CD8-positive, alpha-beta T cell (primary cell): ENCODE measurements at places on chromosomes 4 and X.

- DNase-seq = no peak
These were observed 219.4 kb upstream of the ZC4H2 start for GRCh38 chrX:65195621-65196020.

DNA sequence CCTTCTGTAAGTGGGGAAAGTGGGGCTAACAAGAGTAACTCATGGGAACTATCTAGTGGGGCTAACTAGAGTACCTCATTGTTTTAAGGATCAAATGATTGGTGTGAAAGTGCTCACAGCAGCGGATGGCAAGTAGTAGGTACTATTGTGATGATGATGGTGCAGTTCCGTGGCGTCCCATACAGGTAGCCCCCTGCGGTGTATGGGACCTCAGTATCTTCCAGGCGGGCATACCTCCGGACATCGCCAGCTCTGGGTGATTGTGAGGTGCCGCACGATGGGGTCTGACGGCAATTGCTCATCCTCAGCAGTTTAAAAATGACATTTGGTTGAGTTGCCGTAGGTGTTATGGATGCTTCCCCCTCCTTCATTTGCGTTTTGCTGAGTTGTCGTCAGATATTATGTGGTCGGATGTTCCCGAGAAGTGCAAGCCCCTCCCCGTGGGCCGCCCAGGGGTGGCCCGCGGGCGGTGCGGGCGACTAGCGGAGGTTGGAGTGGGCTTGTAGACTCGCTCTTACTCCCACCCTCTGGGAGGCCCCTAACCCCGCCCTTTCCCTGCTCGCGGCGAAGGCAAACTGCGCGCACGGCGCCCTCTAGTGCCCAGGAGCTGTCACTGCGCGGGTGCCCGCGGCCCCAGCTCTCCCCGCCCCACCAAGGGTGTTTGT, 18.3 kb upstream of the GPR101 start:
- peak; percentile 67 for DNase-seq

- DNase-seq = no peak
These were observed 38.9 kb downstream of the RGS12 start for GRCh38 chr4:3331511-3332394.

- no peak for DNase-seq
These were observed 782.2 kb downstream of the ARAP2 start for GRCh38 chr4:35461931-35462659.

DNA sequence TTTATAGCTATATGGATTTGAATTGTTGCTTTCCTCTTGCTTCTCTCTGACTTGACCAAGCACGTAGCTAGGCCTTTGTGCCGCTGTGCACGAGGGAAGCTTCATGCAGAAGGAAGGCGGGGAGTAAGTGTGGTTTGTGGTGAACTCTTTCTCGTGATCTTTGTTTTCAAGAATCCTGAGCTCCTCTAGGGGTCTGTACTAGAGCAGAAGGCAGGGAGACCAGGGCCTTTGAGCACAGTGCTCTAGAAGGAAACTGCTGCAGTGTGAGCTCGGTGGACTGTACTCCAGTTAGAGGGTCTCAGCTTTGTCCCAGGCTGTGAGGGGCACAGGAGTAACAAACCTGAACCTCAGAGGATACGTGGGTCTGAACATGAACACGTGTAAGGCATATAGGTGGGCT, 49.0 kb downstream of the AGA start:
- DNase-seq = peak; percentile 26

- DNase-seq = no peak
These were observed 168.9 kb upstream of the ATOH1 start for GRCh38 chr4:93659629-93660028.

DNA sequence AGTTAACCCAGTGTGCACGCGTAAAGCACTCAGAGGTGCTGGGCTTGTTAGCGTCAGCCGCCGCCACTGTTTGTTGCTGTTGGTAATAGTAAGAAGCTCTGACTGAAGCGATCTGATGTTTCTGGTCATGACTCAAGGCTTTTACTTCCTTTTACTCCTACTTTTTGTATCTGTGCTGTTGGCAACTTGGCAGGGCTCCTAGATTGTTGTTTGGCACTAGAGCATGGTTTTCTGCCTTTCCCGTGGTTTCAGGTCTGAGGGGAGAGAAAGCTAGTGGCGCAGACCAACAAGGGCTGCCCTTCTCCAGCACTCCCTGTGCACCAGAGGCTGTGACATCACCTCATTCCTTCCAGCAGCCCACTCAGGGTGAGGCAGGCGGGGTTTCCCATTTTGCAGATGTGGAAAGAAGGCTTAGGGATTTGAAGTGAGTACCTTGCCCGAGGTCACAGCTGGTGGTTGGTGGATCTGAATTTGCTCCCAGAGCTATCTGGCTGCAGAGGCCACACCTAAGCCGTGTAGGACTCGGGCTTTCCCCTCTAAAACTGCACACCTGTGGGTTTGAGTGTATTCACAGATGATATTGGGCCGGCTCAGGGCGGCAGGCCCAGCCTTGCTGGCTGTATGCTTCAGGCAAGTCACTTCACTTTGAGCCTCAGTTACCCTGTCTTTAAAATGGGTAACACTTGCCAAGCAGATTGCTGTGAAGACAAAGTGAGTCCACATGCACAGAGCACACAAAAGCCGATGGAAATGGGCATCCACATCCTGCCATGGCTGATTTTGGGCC, 51.2 kb upstream of the TADA2B start:
- DNase-seq = no peak

- no peak for DNase-seq
These were observed 186.7 kb upstream of the PSAPL1 start for GRCh38 chr4:7621252-7622035.

GRCh38 chrX:153926552-153926857, 441 bp upstream of the ARHGAP4 start:
- no peak for DNase-seq

- DNase-seq = no peak
These were observed 40.2 kb upstream of the SULT1B1 start for GRCh38 chr4:69800599-69800998.

DNA sequence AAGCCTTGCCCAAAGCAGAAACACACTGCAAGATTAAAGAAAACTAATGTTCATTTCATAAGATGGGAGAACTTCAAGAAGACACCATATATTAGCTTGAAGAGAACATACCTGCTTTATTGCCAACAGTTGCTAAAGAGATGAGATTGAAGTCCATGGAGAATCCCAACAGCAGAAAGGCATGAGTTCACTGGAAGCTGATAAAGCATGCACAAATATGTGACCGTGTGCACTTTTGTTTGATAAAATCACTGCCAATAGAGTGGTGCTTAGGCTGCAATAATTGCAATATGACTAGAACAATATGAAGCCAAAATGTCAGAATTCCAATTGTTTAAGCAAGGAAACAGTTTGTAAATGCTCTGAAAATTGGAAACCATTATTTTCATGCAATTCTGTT, 125.9 kb upstream of the PPARGC1A start:
- DNase-seq = no peak

DNA sequence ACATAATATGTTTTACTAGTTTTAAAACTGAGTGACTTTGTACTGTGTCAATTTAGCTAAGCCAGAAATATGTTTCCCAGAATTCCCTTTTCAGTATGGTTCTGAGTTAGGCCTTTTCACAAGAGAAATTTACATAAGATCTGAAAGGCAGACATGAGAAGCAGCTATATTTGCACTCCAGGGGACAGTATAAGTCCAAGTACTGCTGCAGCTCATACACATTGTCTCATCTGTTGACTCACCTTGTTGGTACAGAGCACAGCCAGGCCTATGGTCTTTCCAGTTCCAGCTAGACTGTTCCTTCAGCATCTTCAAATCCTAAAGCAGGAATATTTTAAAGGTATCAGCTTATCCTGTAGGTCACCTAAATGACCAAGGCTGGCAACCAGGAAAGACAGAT, 53.5 kb downstream of the BMP3 start:
- DNase-seq = no peak

DNA sequence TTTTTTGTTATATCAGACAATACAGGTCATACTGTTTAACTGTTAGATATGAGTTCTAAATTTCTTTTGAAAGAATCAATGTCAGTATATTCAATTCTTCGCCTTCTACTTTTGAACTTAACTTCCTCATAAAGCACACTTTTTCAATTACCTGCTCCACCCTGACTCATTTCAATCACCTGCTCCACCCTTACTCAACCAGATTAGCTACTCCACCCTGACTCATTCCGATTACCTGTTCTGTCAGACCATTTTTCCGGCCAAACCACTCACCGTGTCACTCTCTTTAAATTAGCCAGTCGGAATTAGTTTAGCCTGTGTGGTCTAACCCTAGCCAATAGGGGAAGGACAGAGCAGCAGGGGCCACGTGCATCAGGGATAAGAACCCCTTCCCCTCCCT, 751.8 kb upstream of the POU3F4 start:
- no peak for DNase-seq

- DNase-seq = no peak
These were observed 186.3 kb downstream of the NWD2 start for GRCh38 chr4:37430718-37431416.

DNA sequence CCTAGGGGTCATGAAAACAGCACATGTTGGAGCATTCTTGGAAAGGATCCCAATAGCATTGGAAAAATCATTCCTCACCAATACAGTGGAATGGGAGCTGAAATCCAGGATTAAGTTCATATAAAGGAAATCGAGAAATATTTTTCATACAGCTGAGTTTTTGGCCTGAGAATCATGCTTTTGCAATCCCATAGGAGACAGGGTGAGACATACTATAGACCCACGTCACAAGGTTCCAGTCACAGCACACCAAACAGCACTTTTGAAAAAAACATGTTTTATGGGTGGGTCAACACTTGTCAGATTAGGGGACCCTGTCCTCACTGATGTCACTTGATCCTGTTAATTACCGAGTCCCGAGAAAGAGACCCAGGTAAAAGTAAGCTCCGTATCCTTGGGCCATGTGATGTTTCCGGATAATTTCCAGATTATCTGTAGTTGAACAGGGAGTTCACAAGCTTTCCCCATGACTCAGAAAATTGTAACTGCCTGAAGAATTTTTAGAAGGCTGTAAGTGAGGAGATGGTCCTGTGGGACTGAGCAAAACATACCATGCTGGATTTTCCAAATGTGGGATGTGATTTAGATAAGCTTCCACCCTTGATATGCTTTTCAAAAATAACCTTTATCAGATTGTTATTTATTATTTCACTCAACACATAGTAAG, 80.9 kb upstream of the TLR3 start:
- DNase-seq = no peak

DNA sequence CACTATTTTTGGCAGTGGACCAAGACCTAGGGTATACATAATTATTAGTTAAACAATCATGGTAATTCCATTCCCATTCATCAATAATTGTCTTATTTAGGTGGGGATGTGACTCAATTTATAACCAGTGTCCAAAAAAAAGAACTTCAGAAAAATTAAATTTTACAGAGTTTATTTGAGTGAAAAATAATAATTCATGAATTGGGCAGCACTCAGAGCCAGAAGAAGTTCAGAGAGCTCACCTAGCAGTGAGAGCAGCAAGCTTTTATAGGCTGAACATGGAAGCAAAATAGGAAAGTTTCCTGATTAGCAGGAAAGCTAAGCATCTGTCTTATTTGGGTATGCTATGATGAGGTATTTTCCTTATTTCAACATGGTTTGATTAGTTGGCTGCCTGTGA, 500.8 kb downstream of the PCDH7 start:
- no peak for DNase-seq

GRCh38 chr4:75056277-75056676, 123.4 kb downstream of the PARM1 start:
- DNase-seq = no peak

DNA sequence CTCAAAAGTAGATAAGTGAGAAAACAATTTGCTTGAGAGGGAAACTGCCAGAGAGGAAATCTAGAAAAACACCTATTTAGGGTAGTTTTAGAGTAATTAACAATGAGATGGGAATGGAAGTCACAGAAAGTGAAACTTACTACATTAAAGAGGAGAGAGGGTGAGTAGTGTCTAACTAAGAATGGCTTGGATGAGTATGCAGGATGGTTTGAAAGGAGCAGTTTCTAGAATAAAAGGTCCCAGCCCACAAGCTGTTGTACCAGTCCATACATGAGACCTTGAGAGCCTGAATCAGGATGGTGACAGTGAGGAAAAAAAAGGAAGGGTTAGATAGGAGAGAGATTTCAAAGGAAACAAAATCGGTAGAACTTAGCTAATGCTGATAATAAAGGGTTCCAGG, 1.3 kb downstream of the GAR1 start:
- DNase-seq = no peak

- no peak for DNase-seq
These were observed 231.4 kb downstream of the ANKRD50 start for GRCh38 chr4:124481123-124481522.

DNA sequence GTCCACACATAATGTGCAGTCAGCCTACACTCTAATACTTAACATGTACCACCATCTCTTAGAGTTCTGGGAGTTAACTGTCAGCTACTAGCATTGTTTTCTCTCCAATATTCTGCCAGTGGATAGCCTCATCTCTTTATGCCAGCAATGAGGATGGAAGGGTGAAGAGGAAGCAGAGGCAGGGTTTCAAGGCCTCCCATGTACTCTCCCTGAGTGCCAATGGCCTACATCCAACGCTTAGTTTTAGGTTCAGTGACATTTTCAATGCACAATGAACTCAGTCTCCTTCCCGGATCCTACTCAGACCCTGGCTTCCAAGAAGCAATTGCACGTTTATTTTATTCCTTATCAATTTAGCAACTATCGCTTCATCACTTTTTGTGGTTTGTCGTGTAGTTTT, 686.1 kb downstream of the DMD start:
- no peak for DNase-seq

DNA sequence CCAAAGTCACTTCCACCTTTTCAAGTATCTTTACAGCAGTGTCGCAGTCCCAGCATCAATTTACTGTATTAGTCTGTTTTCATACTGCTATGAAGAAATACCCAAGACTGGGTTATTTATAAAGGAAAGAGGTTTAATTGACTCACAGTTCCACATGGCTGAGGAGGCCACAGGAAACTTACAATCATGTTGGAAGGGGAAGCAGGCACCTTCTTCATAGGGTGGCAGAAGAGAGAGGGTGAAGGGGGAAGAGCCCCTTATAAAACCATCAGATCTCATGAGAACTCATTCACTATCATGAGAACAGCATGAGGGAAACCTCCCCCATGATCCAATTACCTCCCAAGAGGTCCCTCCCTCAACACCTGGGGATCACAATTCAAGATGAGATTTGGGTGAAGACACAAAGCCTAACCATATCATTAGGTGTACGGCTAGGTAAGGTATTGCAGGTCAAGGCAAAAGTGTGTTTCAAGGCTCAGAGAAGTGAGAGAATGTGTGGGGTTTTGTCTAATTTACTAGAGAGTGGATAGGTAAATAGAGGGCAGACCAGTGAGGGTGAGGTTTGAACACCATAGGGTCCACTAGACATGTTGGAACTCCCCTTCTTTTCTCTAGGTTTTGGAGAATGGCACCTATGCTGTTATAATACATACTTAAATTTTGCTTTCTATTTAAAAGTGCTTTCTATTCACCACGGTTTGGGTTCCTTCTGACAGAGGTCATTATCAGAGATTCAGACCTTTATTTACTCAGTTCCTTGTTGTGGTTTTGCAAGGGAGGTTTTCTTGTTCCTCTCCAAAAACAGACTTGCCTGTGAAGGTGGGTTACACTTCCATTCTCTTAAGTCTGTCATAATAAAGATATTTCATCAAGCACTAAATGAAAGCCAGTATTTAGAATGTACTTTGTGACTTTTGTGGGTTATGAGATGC, 186.6 kb downstream of the CPEB2 start:
- no peak for DNase-seq

- DNase-seq = no peak
These were observed 15.6 kb downstream of the IL3RA start for GRCh38 chrX:1351981-1352714.
